Esophagus mucosa (tissue), 1 donor: ENCODE measurements at places on chromosomes 6 and 20. TPM values are rescaled to one million over a fixed set of nuclear protein-coding genes. Genes with fewer than 3 reads are reported as not detected.

CDH26 gene
- 1.3 TPM for total RNA-seq

CTCFL gene
- not detected for total RNA-seq

DNA sequence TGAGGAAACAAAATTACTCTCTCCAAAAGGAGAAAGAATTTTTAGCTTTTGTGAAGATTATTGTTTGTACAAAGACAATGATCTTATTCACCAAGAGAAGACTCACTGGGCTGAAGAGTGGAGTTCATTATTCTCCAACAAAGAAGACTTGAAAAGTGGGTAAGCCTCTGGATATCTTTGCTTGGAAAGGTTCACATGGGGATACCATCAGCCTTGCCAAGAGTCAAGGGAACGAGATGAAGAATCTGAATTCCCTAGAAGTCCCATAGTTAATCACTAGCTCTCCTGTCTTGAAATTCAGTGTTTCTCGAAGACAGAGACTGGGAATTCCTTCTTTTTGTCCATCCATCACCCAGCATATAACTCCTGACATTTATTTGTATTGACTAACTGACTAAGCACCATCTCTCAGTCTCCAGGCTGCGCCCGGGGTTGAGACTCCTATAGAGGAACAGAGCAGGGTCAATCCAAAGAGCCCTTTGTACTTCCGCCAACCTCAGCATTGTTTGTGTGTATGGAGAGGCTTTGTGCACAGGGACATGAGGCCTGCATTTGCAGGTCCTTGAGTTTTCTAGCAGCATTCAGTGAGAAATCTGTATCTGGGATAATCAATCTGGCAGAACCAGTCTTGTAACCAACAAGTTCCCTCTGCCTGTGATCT lies 461.9 kb downstream of the KIF16B start:
- ATAC-seq, result no peak

HUS1B gene
- 0.40 TPM for total RNA-seq

SPATS1 gene
- not detected for total RNA-seq

FKBP1C gene
- total RNA-seq, result not detected

FILIP1 gene
- total RNA-seq, result 0.60 TPM

DNA sequence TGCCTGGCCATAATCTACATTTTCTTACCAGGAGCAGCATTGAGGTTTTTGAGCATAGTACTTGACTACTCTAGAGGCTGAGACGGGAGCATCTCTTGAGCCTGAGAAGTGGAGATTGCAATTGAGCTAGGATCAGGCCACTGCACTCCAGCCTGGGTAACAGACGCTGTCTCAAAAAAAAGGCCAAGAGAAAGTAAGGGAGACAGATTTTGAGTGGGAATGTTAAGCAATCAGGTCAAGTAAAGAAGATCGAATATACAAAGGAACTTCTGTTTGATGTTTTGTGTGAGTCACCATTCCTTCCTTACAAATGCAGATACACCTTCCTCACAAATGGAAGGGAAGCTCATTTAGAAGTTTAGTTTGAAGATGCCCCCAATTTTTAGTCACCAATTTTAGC lies 4.4 kb downstream of the PNRC1 start:
- ATAC-seq, result no peak

DNA sequence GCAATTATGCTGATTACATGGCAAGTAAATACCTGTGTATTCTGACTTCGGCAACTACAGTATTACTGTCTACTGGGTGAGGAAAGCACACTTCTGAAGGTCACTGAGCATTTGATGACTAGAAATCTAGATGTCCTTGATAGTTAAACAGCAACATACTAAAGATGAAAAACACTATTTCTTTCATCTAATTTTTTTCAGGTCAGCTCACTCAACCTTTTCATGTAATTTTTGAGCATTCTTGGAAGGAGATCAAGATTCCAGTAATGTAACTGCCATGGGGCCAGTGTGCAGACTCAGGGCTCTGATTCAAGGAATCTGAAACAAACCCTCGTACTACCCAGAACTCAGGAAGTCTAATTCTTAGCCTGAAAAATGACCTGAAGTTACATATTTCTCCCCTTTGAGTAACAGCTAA lies 222.6 kb upstream of the TAB2 start:
- ATAC-seq, result no peak

SEMG1 gene
- not detected for total RNA-seq
